ENCODE measurements at places on chromosomes 6 and 20.
A peak's percentile ranks its signal among the peaks of the same experiment; 100 is the strongest.

DNA sequence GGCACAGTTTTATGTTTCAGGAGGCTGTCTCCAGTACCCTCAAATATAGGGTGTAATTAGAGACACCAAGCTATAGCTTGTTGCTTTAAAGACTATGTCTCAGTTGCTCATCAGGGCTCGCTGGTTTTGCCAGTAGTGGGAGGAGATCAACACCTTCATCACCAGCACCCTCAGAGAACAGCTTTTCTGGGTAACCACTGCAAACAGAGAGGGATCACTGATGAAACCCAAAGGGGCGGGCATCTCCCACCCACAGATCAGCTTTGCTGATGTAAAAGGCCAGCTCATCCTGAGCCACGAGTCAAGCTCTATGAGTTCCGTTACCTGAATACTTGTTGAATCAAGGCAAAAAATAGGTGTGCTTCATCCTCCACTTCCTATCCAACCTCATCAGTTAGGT lies 187.7 kb downstream of the AIG1 start:
- no peak for DNase-seq

GRCh38 chr6:75333676-75334200 lies 49.1 kb upstream of the TMEM30A start:
- no peak for DNase-seq

- DNase-seq = peak; percentile 32
Measured at GRCh38 chr6:104218116-104218515, 641.6 kb downstream of the HACE1 start.

DNA sequence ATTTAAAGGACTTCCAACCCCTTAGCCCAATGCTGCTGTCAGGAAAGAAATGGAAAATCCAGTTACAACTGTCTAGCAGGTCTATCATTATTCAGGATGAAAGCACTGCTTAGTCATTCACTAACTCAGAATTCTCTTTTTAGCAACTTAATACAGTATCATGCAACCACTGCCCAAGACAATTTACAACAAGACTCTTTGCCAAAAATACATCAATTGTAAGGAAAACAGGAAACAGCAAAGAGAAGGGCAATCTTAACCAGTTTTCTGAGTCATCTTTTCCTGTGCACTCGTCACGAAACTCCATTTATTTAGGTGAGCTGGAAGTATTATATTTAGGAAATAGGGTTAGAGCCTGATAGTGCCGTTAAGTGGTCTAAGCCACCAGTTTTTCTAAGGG lies 1197.7 kb upstream of the CITED2 start:
- DNase-seq = peak; percentile 98

- peak; percentile 71 for DNase-seq
Measured at GRCh38 chr6:101396548-101397173, 3.2 kb downstream of the GRIK2 start.

DNA sequence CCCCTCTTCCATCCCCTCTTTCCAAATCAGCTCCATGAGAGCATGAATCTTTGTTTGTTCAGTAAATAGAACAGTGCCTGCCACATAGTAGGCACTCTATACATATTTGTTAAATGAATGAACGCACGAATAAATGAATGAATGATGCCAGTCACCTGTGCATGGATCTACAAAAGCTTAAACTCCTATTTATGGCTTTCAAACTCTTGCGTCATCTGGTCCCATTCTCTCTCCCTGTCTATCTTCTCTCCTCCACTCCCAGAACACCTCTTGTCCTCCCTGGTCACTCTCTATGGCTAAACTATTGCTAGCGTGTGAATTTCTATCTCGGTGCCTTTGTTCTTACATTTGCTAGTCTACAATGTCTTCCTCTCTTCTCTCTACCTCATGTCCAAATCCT lies 24.8 kb downstream of the SCGN start:
- DNase-seq = no peak

GRCh38 chr6:46062991-46063390 lies 47.3 kb upstream of the CLIC5 start:
- no peak for DNase-seq

DNA sequence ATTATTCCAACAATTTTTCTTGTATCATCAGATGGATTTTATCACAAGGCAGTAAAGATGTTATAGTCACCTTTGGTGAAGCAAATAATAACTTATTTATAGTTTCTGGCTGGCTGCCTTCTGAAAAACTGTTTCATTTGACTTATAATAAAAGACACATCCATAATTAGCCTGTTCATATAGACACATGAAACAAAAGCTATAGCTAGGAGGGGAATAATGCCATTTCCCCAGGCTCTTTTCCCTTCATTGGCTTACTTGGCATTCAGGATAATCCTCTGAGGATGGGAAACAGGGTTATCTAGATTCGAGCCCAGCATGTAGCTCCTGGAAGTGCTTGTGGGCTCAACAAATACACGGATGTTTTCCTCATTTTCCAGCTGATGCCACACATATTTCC lies 17.5 kb downstream of the MMP24 start:
- DNase-seq = no peak

DNA sequence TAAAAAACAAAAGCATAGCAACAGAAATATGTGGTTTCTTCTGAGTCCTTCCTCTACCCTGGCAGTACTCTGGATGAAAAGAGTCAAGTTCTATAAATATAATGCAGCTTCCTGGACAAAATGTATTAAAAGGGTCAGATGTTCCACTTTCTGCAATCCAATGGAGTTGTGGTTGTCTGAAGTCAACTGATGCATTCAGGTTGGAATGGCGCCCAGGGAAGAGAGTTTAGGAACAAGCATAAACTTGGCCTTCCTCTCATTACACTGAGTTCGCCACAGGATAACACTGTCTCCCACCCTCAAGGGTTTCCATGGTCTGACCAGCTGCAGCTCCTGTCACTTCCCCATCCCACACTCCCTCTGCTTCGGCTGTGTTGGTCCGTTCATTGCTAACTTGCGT lies 66.4 kb downstream of the PLEKHG1 start:
- DNase-seq = peak; percentile 61

DNA sequence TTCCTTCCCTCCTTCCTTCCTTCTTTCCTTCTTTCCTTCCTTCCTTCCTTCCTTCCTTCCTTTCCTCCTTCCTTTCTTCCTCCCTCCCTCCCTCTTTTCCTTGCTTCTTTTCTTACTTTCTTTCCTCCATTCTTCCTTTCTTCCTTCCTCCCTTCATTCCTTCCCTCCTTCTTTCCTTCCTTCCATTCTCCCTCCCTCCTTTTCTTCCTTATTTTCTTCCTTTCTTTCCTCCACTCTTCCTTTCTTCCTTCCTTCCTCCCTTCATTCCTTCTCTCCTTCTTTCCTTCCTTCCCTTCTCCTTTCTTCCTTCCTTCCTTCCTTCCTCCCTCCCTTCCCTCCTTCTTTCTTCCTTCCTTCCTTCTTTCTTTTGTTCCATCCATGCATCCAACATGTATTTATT lies 35.1 kb upstream of the EDN3 start:
- no peak for DNase-seq

DNA sequence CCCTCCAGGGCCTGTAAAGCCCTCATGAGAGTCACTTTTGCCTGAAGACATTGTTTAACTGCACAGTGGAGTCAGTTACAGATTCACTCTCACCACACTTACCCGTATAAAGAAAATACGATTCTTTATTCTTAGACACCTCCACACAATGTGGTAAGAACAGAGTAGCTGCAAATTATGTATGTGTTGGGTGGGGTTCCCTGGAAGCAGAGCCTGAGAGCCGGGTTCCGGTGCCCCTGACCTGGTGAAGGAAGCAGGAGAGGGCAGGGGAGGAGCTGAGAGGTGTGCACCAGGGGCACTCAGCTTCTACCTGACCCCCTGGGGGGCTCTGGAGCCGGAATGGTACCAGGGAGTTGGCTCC lies 11.5 kb downstream of the BANF2 start:
- no peak for DNase-seq

DNA sequence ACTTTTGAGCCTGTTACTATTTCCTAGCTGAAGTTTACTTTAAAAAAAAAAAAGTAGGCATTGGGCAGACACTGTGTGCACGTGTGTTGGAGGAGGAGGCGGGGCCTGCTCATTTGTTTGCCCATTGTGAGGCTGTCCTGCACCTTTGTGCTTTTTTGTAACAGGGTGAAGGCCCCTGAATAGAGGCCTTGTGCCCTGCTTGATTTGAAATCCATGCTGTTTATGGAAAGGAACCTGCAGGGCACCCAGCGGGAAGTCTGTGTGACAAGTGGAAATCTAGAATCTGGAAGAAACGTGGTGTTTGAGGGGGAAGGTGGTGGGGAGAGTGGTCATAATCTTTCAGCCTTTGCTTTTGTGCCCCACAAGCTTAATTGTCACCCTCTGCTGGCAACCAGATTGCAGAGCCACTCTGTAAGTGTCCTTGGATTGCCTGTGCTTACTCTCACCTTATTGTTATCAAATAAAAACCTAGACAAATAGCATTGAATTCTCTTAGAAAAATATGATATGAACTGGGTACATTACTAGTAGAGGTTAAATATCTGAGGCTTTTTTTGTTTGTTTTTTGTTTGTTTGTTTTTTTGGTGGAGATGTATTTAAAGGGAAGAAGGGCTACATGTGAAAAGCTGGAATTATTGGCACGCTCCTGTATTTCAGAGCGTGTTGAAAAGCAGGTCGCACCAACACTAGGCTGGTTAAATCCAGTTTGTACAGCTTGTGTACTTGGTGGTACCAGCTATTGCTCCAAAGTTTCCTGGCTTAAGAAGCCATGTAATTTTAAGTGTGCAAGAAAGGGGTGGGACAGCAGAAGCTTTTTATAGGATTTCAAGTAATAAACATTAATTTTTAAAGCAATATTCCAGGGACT lies 156.3 kb downstream of the ARID1B start:
- DNase-seq = no peak

DNA sequence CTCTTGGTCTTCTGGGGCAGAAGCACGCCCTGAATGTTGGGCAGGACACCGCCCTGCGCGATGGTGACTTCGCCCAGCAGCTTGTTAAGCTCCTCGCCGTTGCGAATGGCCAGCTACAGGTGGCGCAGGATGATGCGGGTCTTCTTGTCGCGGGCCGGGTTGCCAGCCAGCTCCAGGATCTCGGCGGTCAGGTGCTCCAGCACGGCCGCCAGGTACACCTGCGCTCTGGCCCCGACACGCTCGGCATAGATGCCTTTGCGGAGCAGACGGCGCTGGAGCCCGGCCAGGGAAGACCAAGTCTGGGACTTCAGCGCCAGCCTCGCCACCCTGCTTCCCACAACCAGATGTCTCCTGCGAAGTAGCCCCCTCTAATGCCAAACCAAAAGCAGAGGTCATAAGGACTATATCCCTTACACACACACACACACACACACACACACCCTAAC lies 8.0 kb upstream of the SLC17A3 start:
- no peak for DNase-seq

- peak; percentile 71 for DNase-seq
Measured at GRCh38 chr20:51695574-51696303, 72.5 kb downstream of the ATP9A start.

- no peak for DNase-seq
Measured at GRCh38 chr6:78062993-78063392, 410.2 kb downstream of the MEI4 start.

DNA sequence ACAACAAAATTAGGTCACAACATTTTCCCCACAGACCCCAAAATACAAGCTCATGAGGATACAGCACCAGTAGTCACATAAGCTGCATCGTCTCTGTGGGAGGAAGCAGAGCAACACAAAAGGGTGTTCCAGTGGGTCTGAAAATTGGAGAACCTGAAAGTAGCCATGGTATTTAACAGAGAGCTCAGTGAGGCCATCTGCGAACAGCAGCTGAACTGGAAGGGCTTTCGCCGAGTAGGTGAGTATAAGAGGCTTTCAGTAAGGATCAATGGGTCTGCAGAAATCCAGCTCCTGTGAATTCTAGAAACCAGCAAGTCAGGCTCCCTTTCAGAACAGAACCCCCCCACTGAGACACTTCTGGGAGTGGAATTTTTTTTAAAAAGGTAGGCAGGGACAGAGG lies 120.0 kb upstream of the RREB1 start:
- DNase-seq = no peak

DNA sequence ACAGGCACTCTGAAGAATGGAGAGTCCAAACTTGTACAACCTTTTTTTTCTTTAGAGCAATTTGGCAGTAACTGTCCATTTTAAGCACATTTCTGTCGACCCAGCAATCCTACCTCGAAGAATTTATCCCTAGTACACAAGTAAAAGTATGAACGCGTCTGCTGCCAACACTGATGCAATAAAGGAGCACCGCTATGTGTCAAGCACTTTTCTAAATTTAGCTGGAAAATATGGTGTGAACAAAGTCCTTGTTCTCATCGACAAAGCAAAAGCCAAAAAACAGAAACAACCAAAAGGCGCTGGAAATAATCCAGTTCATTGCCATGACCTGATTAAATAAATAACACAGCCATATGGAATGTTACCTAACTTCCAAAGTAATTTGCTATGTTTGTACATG lies 1.1 kb downstream of the DPM1 start:
- DNase-seq = peak; percentile 17
